ENCODE measurements at places on chromosomes 1 and 21.
A peak's percentile ranks its signal among the peaks of the same experiment; 100 is the strongest.

GRCh38 chr1:111436726-111437125, 9.2 kb upstream of the OVGP1 start:
- DNase-seq: no peak

GRCh38 chr21:44903689-44904088, 17.0 kb downstream of the ITGB2 start:
- DNase-seq: no peak

DNA sequence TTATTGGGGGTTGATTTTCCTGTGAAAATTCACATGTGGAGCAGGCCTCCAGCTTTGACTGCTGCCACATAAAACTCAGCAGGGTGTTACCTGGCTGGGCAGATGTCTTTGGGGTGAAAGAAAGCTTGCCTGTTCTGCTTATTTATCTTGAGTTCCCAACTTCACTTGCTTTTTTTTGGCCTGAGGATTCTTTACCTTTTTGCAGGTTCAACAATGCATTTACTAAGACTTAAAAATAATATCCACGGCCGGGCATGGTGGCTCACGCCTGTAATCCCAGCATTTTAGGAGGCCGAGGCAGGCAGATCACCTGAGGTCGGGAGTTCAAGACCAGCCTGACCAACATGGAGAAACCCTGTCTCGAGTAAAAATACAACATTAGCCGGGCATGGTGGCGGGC, 509.1 kb downstream of the KIF26B start:
- no peak for DNase-seq

DNA sequence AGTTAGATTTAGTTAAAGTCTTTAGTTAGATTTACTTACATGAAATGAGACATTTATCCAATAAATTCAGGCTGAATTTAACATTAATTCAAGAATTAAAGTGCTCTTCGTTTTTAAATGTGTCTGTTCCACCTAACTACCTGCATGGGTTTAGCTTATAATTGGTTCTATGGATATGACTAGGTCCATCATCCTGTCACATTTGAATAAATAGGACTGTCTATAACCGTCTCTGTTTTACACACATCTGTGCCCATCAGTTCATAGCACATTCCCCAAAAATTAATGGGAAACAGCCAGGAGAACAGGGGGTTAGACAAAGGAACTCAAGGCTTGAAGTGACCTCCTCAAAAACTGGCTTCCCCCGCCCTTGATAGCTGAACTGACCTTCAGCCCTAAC, 219.6 kb downstream of the MRPL39 start:
- no peak for DNase-seq

- no peak for DNase-seq
These were observed 148.4 kb downstream of the CD247 start for GRCh38 chr1:167369933-167370332.

DNA sequence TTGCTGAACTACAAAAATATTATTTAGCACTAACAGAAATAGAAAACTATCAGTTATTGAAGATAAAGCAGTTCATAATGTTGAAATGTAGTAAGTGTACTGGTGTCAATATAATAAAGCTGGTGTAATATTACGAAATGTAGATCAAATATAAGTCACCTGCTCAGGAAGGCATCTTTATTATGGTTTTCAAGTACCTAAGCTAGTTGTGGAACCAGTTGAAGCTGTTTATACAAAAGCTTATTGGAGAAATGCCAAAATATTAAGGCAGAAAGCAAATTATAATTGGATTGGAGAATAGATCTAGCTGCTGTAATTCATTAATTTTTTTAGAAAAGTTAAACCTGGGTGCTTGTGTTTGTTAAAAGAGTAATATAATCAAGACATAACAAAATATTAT, 6.2 kb upstream of the MARK1 start:
- no peak for DNase-seq

GRCh38 chr1:224182866-224183590, at the start of gene DEGS1:
Gene DEGS1, plus strand, starts transcription at chr1:224183240. Its CDS starts 97 bp downstream, at chr1:224183337.
- DNase-seq: peak; percentile 81

DNA sequence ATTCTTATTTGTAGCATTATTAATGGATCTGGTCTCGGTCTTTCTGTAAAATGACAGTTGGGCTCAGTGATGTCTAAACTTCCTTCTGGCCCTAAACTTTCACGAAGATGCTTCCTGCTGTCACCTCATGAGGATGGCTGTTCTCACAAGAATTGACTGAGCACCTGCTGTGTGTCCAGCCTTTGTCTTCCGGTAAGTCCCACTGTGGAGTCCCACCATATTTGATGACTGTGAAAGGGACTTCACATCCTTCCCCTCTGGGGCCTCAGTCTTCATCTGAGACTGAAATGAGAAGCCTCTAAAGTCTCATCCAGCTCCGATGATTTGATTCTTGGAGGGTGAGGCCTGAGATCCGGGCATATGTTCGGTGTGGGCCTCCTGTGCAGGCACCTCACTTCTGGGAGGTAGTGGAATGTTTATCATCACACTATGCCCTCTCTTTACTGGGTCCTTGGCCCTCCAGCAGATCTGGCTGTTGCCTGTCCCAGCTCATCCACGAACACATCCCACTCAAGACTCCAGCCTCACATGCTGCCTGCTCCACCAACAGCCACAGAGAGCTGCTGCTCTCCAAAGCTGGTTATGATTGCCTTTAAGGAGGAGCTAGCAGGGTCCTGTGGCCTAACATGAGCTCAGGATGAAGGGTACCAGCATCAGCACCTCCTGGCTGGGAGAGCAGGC, 95.8 kb downstream of the KCNN3 start:
- no peak for DNase-seq

- DNase-seq: peak; percentile 66
These were observed 642 bp downstream of the SLC30A7 start for GRCh38 chr1:100896481-100896982.

DNA sequence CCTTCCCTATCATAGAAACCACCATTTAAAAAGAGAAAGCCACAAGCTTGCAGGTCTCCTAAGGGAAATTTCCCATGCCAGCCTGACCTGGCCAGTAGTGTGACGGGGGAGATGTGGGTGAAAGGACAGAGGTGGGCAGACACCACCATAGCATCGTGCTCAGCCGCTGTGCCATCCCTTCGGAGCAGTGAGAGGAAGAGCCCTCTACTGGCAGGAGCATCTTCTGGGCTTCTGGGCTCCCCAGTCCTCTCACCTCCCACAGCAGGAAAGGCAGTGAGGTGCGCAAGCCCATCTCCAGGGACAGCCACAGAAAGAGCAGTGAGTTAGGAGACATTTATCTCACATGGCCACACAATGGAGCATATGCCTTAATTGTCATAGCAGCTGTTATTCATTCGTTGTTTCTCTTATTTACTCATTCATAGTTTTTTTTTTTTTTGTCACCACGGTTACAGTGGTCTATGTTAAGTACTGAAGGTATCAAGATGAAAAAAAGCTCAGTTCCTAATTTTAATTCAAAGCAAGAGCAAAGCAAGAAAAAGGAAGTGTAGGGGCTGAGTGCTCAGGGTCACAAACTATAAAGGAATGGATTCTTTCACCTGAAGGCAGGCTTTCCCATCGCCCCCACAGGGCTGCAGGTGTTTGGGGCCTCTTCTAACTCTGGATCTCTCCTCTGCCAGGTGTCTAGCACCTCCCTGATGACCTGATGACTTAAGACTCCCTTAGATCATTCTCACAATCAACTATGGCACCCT, 48.8 kb upstream of the CAMK1G start:
- no peak for DNase-seq

GRCh38 chr21:34189506-34189905, 116.1 kb downstream of the MRPS6 start:
- peak; percentile 43 for DNase-seq

DNA sequence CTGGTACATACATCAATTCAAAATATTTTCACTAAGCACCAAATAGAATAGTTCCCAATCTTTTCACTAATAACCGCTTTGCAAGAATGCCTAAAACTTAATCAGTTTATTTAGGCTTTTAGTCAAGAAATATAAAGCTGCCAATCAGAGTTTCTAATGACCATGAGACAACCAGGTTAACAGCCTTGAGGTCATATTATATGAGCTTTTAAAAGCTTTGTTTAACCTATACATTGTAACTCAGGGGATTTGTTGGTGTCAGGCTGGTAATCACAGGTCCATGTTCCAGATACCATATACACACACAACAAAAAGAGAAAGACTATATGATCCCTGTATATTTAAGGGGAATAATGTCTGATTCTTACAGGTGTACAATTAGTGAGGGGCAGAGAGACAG, 246.2 kb upstream of the ADGRL2 start:
- no peak for DNase-seq

All from suppressor macrophage (primary cell).